ENCODE measurements at places on chromosomes 12 and 14.

DNA sequence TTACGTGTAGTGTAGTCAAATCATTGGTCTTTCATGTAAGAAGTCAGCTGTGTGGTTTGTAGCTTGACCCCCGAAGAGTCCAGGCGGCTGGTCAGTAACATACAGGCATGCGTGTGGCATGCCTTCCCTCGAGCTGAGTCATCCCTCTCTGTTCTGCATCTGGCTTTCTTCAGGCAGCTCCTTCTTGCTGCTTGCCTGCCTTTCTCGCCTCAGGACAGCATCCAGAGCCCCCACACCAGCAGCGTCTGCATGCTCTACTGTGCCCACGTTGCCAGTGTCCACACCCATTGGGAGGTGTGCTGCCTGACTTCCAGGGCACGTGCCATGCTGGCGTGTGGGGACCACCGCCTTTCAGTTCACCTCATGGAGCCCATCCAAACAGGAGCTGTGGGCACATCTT is 96.8 kb downstream of the EP400 start:
- no peak for DNase-seq

DNA sequence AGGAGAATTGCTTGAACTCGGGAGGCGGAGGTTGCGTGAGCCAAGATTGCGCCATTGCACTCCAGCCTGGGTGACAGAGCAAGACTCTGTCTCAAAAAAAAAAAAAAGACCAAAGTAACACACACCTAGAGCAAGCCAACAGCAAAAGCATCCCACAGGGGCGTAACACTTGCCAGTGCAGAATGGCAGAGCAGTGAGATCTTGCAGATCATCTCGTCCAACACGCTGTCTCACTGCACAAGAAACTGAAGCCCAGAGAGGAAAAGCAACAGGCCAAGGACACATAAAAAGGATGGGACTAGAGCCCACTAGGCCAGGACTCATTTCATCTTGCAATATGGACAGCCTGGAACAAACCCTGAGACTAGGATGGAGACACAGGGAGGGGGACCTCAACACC is 12.7 kb upstream of the KRT78 start:
- DNase-seq: no peak

DNA sequence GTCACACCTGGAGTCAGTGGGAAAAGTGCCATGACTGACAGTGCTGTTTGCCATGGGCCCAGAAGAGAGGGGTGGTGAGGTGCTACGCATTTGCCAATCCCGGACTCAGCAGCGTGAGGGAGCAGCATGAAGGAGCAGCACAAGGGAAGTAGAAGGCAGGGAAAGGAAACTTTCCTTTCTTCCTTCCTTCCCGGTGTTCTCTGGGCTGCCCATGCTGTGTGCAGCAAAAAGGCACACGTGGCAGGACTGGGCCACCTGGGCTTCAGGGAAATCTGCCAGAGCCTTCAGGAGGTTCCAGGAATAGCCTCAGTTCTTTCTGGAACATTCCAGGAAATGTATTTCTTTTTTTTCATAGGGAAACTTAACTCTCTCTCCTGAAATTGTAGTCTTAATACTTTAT is 23.0 kb downstream of the TRIM9 start:
- DNase-seq: no peak

GRCh38 chr14:90547968-90548367 is 151.1 kb downstream of the CALM1 start:
- DNase-seq: no peak

GRCh38 chr12:108832730-108833354 is 24.5 kb downstream of the SSH1 start:
- no peak for DNase-seq

GRCh38 chr12:32820376-32820931 is 64.8 kb upstream of the YARS2 start:
- DNase-seq: no peak

DNA sequence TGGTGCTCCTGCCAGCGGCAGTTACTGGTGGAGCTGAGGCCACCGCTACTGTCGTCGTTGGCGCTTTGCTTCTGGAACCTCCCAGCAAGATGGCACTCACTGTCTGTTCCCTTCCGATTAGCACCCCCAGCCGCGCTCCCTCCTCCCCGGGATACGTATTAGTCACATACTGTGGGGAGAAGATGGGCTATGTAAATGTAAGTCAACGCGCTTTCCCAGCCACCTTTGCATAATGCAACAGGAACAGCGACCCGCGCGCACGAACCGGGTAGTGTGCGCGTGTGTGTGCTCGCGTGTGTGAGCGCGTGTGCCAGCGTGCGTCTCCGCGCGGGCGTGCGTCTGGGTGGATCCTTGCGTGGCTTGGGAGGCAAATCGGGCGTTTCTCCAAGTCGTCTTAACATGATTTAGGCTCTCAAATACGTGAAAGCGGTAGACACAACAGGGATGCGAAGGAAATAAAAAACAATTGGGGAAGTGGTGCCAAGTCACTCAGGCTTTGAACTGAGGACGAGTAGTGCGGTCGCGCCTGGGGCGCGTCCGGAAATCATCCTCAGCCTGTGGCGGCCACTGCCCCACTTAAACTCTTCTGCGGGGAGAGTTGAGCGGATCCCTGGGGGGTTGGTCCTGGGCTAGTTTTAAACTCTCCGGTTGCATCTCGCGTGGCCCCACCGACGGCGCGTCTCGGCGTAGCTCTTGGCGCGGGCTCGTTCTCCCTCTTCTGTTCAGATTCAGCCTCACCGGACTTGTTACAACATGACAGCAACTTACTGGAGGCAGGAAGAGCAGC is 1.8 kb downstream of the FLRT2 start:
- peak; percentile 58 for DNase-seq
